ENCODE measurements at places on chromosomes 12 and 14.

DNA sequence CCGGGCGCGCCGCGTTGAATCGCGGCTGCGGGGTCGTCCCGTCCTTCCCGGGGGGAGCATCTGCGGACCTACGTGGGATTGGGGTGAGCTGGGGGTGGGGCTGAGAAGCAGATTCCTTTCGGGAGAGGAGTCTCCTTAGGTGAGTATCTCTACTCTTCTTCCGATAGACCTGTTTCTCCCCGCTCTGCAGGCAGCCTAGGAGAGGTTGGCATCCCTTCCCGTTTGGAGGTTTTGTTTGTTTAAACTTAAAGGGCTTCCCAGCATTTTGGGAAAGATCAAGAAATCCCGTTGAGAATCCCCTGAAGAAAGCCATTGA lies 411 bp downstream of the TTLL5 start:
- DNase-seq, result no peak

DNA sequence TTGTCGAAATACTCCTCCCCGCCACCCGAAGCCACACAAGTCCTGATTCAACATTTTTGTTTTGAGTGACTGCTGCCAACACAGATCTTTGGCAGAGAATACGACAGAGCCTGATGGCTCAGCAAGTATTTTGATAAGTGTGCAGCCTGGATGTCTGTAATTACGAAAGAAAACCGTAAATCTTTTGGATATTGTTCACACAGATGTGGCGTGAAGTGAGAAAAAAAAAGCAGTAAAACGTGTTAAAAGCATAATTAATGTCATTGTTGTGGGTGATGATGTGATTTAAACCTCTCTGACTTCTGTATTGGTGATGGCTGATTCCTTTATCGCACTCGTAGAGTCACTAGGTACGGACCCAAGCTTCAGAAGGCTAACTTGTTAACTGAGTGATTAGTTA lies 98.7 kb downstream of the PHETA1 start:
- no peak for DNase-seq

- DNase-seq, result no peak
These were observed 33.8 kb downstream of the MMAB start for GRCh38 chr12:109539508-109539907.

- DNase-seq, result no peak
These were observed 20.7 kb downstream of the KIF26A start for GRCh38 chr14:104158827-104159798.

GRCh38 chr12:122965851-122966742 lies at the start of gene ABCB9:
Gene ABCB9 (minus strand): TSS chr12:122966463. CDS start chr12:122960235, 6,228 bp downstream.
- DNase-seq, result peak; percentile 95

GRCh38 chr14:101442451-101442850 lies 118.8 kb upstream of the DIO3 start:
- peak; percentile 84 for DNase-seq

DNA sequence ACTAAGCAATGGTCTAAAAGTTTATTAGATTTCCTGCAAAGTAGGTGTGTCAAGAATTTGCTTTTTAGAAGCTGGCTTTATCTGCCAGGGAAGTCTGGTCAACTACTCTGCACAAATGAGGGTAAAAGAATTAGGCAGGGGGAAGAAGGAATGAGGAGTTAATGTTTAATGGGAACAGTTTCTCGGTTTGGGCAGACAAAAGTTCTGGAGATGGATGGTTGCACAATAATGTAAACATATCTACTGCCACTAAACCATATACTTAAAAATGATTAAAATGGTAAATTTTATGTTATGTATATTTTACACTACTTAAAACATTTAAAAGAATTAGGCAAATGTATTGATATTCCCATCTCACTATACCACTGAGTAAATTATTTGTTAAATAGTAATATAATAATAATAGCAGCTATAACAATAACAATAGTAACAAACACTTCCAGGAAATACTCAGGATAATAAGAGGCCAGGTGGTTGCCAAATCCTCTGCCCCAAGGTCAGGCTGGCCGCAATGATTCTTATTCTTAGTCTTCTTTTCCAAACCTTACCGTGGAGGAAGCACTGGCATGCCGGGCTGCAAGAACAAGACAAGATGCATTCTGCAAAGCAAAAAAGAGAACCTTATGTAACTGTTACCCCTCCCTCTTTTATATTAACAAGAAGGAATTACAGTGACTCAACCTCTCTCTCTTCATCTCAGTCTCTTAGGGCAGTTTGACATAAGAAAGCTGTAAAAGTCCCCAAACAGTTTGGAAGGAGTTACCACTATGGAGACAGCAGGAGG lies 13.9 kb downstream of the CS start:
- DNase-seq, result no peak

DNA sequence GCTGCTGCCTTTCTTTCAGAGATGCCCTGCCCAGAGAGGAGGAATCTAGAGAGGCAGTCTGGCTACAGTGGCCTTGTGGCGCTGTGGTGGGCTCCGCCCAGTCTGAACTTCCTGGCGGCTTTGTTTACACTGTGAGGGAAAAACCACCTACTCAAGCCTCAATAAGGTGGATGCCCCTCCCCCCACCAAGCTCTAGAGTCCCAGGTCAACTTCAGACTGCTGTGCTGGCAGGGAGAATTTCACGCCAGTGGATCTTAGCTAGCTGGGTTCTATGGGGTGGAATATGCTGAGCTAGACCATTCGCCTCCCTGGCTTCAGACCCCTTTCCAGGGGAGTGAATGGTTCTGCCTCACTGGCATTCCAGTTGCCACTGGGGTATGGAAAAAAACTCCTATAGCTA lies 25.6 kb downstream of the SPATA7 start:
- no peak for DNase-seq

GRCh38 chr12:51190820-51191219 lies 17.9 kb upstream of the TFCP2 start:
- DNase-seq, result no peak

DNA sequence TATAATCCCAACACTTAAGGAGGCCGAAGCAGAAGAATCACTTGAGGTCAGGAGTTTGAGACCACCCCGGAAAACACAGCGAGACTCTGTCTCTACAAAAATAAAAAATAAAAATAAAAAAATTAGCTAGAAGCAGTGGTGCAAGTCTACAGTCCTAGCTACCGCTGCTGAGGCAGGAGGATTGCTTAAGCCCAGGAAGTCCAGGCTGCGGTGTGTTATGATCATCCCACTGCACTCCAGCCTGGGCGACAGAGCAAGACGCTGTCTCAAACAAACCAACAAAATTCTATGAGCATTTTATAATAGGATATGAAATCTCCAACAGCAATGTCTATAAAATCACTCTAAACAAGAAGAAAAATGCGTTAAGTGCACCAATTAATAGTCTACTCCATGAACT lies 75.3 kb downstream of the PPP1R12A start:
- DNase-seq, result no peak

Measured in activated effector memory CD4-positive, alpha-beta T cell treated with anti-CD3 and anti-CD28 coated beads, Interleukin-2, amount 50 U/mL, for 16 hours (primary cell).